ENCODE measurements at places on chromosomes 11 and 22. TPM values are rescaled to one million over a fixed set of nuclear protein-coding genes. Genes with fewer than 3 reads are reported as not detected.

Gene HTR3B
- not detected for total RNA-seq

GRCh38 chr11:62217191-62217748 lies 8.8 kb downstream of the SCGB2A1 start:
- DNase-seq = no peak

GRCh38 chr11:76077575-76078150 lies 128.6 kb downstream of the WNT11 start:
- DNase-seq = no peak

- DNase-seq = peak; percentile 22
Measured at GRCh38 chr11:1194977-1195681, 27.7 kb upstream of the MUC5B start.

DNA sequence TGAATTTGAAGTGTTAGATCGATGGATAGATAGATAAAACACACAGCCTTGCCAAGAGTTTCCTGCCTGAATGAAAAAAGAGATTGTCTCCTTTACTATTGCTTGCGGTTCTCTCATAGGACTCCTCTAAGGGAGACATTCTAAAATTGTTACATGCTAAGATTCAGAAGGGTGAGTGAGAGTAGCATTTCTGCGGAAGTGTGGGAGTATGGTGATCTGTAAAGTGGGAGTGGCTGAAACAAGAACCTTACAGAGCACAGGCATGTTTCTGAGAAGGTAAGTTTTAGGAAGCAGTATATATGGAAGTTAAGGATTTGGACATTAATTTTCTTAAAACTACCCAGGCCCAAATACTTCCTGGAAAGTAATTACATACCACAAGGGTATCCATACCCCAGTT lies 139.6 kb downstream of the TRIM44 start:
- no peak for DNase-seq

GRCh38 chr11:57668434-57668782 lies 494 bp downstream of the ZDHHC5 start:
- no peak for DNase-seq
